Hematopoietic multipotent progenitor cell treated with erythropoietin and hydrocortisone succinate and interleukin-3 and kit ligand, for 6 days (in vitro differentiated cells): ENCODE measurements at places on chromosomes 11 and 22.

DNA sequence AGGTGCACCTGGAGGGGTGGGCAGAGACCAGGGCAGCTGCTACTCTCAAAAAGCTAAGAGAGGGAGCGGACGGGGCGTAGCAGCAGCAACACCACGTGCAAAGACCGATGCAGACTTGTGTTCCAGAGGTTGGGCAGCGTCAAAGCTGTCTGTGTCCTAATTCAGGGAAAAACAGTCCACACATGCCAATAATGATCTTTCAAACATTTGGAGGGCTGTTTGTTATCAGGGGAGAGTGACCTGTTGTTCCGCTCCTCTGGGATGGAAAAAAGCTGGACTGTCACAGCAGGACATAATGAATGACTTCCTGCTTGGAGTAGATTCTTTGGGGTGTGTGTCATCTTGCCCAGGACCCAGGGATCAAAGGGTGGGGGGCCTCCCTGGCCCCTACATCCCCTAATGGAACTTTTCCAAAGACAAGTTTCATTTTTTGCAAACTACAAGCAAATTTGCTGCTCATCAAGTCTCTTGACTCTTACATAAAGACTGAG, 6.2 kb upstream of the FBLN1 start:
- no peak for DNase-seq

DNA sequence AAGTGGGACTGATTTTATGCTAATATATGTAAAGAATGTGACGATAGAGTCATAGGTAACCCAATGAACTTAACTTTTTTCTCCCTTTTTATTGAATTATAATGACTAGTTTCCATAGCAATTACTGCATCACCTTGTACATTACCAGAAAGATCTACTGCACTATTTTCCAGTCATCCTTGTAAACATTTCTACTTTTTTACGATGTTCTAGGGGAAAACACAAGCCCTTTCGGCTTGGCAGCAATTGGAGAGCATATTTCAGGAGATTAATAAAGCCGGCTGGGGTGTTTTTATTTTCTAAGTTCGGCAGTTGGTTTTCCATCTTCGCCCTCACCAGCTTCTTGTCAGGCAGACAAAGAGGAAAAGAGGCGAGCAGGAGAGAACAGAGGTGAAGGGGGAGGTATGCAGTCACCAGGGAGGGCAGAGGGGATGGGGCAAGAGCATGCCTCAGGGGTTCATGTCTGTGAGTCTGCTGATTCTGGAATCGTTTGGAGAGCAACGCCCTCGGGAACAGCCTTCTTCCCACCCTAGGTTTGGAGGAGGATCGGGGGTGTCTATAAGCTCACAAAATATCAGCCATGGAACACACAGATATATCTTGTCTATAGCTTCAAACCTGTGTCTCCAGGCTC, 476.4 kb downstream of the MIAT start:
- DNase-seq = no peak

GRCh38 chr11:84164728-84165127, 878.6 kb upstream of the CCDC90B start:
- no peak for DNase-seq

GRCh38 chr11:15238856-15239255, 124.1 kb downstream of the INSC start:
- no peak for DNase-seq

- no peak for DNase-seq
These were observed 83.6 kb upstream of the BLID start for GRCh38 chr11:122199661-122200060.

DNA sequence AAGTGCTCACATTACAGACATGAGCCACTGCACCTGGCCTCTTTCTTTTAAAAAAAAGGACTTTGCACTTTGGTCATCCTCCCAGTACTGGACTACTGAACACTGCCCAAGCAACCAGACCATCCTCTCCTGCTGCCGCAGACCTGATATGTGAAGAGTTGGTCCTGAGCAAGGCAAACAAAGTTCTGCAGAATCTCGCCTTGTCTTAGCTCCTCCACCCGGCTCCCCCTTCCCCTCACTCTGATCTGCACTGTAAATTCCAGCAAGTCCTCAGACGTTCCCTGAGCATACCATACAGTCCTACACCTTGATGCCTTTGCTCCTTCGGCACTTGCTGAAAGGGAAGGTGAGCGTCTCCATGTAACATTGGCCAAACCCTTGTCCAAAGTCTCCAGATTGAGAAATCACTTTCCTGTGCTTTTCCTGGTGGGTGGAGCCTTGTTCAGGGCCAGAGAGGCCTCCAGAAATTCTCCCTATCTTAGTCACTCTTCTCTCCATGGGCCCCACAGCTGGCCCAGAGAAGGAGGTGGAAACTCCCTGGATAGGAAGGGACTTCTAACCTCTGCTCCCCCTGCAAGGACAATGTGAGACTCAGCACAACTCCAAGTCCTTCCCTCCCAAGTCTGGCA, 47.0 kb upstream of the TIMP3 start:
- no peak for DNase-seq

DNA sequence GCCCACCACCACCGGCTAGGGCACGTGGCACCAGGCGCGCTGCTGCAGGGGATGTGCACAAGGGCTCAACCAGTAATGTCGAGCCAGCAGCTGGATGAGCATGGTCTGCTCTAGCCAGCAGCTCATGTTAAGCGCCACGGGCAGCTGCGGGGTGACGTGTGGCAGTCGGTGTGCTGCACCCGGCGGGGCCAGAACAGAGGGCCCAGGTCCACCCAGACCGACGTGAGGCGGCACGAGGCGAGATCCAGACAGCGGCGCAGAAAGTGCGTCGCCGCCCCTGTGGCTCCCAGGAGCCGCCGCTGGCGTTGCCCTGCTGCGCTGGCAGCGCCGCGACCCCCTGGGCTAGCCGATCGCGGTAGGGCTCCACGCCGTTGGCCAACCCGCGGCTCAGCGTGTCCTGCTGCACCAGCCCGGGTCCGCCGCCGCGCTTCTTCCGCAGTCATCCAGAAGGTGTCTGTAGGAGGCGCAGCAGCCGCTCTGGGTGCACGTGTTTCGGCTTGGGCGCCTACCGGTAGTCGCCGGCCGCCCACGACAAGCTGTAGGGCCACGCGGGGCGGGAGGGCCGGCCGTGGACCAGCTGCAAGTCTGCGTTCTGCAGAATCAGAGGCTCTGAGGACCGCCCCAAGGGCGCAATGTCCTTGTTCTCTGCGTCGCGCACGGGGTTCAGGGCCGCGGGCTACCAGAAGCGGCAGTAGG, 4.6 kb upstream of the GALR3 start:
- peak; percentile 86 for DNase-seq

- DNase-seq = peak; percentile 70
These were observed 86.3 kb downstream of the CCDC83 start for GRCh38 chr11:85941380-85941973.

GRCh38 chr11:34519595-34520235, 6.1 kb upstream of the ELF5 start:
- no peak for DNase-seq

- DNase-seq = no peak
These were observed 62.1 kb upstream of the AMOTL1 start for GRCh38 chr11:94705891-94706615.

- no peak for DNase-seq
These were observed 499.6 kb downstream of the MIAT start for GRCh38 chr22:27156821-27157489.

DNA sequence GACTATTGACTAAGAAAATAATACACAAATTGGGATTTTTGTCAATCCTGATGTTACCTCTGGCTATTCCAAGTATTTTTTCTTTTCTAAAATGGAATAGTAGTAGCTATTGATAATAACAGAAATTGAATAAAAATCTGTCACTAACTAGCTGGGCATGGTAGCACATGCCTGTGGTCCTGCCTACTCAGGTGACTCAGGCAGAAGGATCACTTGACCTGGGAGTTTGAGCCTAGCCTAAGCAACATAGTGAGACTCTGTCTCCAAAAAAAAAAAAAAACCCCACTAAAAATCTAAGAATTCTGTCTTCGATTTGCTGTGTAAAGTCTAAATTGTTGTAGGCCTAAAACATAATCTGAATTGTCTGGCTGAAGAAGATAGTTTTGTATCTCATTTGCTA, 42.2 kb downstream of the FAM118A start:
- DNase-seq = no peak

DNA sequence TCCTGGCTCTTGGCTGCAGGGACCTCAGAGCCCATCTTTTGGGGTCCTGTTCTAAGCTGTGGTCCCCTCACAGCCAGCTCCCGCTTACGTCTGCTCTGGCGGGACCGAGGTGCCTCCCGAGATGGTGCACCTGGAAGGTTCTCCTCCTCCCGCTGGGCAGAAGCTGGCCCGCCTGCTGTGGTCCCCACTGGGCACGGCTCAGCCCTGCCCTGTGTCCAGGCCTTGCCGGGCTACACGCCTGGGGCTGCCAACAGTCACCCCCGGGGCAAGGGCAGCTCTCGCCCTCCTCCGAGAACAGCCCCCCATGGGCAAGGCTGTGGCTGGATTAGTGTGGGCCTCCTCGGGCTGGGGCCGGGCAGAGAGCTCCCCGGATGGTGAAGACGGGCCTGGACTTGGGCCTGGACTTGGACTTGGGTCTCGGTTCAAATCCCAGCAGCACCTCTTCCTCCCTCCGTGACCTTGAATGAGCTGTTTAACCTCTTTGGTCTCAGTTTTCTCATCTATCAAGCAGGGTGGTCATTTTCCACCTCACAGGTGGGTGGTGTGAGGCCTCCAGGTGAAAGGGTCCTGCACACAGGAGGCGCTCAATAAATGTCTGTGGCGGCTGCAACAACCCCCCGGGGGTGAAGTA, 998 bp downstream of the BAIAP2L2 start:
- DNase-seq = no peak

DNA sequence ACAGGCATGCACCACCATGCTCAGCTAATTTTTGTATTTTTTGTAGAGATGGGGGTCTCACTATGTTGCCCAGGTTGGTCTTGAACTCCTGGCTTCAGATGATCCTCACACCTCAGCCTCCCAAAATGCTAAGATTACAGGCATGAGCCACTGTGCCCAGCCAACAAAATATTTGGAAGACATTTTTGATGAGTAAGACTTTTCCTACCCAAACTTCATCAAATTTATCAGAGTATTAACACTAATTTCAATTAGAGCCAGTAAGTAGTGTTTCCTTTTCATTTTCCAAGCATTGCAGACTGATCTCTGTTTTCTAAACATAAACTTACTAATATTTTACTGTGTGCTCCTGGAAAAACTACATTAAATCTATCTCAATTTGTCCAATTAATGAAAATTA, 1.4 kb upstream of the CRTAM start:
- no peak for DNase-seq

DNA sequence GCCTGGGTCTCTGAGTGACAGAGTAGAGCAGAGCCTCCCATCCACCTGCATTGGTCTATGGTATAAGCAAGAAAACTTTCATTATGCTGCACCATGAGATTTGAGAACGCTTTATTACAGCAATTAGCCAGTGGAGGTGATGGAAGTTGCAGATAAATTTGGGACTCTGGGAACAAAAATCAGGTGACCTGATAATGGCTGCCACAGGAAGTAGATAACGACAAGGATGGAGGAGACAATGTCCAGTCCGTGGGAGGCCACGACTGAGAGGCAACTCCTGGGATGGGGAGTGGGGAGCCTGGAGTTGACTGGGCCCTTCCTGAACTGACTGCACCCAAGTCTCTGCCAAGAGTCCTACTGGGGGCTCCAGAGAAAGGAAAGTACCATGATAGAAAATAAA, 4.7 kb downstream of the MRGPRD start:
- no peak for DNase-seq

DNA sequence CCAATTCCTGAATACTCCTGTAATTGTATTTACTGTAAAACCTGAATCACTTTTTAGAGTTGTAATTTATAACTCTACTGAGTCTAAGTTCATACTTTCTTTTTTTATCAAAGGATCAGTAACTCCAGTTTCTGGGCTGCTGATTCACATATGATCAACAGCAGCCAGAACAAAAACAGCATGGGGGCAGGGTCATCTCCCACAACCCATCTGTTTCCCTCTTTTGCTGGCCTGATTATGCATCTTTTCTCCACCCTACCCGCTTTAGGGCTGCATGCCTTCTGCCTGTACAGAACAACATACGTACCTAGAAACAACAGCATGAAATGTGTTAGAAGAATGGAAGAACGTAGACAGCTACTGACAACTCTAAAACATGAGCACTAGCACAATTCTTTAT, 76.0 kb downstream of the MRTFA start:
- DNase-seq = peak; percentile 80

DNA sequence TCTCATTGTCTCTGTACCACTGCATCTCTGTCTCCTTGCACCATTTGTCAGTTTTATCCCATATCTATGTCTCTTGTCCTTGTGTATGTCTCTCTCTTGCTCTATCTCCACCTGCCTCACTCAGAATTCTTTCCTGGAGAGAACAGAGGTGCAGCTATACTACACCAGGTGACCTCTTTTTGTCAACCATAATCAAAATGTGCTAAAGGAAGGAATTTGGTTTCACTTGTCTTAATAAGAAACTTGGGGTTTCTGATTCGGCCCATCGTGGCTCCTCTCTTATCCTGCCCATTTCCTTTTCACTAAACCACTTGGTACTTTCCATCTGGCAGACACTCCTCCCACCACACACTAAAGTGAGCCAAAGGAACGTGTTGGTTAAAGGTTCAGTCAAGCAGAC, 2.0 kb upstream of the C11orf42 start:
- no peak for DNase-seq

- no peak for DNase-seq
These were observed 17.3 kb upstream of the FGF19 start for GRCh38 chr11:69721106-69721505.

- DNase-seq = no peak
These were observed 286.4 kb downstream of the NTM start for GRCh38 chr11:131656839-131657211.

DNA sequence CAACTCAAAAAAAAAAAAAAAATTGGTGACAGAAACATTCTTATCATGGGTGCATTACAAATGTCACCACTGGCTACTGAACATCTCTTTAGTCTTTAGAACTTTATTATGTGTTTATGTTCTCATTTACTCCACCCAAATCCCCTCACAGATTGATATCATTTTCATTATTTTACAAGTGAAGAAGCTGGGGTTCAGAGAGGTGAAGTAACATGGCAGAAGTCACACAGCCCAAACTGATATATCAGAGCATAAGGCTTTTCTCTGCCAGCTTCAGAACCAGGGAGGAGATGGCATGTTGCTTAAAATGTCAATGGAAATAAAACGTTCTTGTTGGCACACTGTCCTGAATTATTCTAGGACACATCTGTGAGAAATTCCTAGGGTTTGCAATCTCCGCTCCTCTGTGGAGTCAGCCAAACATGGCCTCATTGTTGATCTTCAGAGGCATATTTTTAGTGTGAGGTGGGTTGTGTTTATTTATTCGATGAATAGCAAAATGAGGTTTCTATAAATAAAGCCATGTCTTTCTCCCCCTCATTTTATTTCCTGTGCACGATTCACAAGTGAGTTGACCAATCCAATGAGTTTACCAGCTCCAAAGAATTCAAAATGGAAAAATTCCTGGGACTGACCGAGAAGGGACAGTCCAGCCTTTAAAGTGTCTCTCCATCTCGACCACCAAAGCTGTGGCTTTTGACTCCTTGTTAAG, 72.9 kb upstream of the ANO1 start:
- no peak for DNase-seq

DNA sequence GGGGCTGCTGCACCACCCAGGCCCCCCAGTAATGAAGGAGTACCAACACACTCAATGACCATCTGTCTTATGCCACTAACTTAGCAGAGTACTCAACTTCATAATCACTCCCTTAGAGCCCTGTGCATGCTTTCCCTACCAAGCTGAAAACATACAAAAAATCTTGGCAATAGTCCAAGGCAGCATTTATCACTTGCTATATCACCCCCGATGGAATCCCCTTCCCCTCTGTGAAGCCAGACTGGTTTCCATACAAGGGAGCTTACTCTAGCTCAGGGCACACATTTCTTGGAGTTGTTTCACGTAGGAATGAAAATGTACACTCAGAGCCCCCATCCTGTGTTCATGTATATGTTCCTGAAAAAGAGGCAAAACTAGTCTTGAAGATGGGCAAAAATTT, 301.3 kb upstream of the TENM4 start:
- no peak for DNase-seq

GRCh38 chr11:34548278-34548677, 34.7 kb upstream of the ELF5 start:
- DNase-seq = no peak
